ENCODE measurements at places on chromosomes 12 and 14.

- DNase-seq = no peak
Measured at GRCh38 chr12:101852998-101853397, 22.2 kb upstream of the GNPTAB start.

DNA sequence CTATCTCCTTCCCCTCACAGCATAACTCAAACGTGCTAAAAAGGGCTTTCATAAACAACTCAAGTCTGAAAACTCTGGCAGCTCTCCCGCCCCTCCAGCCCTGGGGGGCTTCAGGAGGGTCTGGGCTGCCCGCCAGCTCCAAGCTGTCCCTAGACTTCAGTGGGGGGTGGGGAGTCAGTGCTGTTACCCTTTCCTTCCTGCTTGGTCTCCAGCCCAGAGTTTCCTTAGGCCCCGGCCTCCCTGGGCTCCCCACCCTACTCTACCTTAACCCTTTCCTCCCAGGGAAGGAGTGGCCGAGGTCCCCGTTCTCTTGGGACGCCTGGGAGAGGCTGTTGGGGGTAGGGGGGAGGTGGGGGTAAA, 530 bp upstream of the NYNRIN start:
- no peak for DNase-seq

DNA sequence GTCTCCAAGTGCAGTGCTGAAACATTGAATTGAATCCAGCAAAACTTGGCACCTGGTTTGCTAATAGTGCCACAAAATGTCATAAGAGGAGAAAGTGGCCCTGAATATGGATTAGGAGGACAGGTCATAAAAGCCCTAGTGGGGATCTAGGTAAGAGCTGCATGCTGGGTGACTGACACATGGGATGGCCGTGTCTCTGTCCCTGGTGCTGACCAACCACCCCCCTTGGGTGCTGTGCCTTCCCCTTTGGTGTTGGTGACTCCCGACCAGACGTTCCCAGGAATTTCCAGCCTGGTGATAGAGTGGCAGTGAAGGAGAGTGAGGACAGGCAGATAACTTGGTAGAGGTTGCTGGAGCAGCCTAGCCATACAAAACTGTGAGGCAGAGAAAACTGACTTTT, 142.8 kb downstream of the VRK1 start:
- no peak for DNase-seq

DNA sequence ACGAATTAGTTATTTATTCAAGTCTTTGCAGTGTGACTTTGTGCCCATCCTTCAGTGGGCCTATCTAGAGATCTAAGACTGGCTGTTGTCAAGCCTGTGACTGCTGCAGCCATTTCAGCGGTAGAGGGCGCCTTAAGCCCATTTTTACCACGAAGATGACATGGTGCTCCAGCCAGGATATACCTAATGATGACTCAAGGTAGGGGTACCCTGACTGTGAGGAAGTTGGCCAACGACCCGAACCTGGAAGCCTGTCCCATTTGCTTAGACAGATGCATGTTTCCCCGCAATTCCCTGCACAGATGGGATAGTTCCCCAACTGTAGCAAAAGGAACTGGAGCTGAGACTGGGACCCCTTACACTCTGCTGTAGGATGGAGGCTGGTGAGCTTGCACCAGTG, 41.3 kb downstream of the RAB3IP start:
- no peak for DNase-seq

DNA sequence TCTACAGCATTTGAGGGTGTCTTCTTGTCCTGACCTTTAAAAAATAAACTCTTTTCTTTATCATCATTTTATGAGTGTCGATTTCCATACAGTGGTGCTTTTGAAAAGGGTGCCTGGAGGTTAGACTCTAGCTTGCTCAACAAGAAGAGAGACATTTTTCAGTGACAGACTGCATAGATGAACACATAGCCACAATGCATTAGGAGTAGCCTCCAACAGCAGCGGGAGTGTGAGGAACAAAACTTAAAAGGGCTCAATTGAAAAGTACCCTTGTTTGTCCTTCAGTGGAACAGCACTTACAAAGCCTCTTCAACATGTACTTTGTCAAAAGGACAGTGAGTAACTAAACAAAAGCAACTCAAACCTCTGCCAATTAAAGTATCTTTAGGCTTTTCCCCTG, 119.3 kb downstream of the SOX5 start:
- no peak for DNase-seq

DNA sequence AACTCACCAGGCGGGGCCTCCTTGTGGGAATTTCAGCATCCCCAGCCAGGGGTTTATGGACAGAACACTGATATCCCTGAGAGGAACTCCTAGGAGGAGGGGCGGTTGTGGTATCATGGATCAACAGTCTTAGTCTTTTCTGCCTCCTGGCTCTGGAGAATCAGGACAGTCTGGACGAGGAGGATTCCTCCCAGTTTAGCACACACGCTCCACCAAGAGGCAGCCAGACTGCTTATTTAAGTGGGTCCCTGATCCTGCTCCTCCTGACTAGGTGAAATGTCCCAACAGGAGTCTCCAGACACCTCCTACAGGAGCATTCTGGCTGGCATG, 10.4 kb upstream of the ZNF705A start:
- DNase-seq = no peak

- DNase-seq = no peak
Measured at GRCh38 chr12:101696251-101697196, 916 bp upstream of the CHPT1 start.

- DNase-seq = no peak
Measured at GRCh38 chr14:104388541-104389325, 190.8 kb upstream of the C14orf180 start.

DNA sequence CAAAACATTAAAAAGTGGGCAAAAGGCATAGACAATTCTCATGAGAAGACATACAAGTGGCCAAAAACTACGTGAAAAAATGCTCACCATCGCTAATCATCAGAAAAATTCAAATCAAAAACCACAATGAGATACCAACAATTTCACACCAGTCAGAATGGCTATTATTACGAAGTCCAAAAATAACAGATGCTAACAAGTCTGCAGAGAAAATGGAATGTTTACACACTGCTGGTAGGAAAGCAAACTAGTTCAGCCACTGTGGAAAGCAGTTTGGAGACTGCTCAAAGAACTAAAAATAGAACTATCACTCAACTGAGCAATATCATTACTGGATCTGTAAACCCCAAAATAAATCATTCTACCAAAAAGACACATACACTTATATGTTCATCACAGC, 76.2 kb downstream of the PRKD1 start:
- no peak for DNase-seq
